ENCODE measurements at places on chromosomes 11 and 22.

GRCh38 chr22:21013657-21014201 lies 1.2 kb upstream of the P2RX6 start:
- no peak for DNase-seq

- DNase-seq: no peak
Observed at GRCh38 chr11:112366012-112366411, 105.4 kb upstream of the PLET1 start.

GRCh38 chr11:33790040-33790439 lies 15.7 kb upstream of the FBXO3 start:
- no peak for DNase-seq

GRCh38 chr22:37274380-37274862 lies 7.9 kb upstream of the CYTH4 start:
- no peak for DNase-seq

- DNase-seq: no peak
Observed at GRCh38 chr11:116461789-116462188, 311.0 kb downstream of the BUD13 start.

DNA sequence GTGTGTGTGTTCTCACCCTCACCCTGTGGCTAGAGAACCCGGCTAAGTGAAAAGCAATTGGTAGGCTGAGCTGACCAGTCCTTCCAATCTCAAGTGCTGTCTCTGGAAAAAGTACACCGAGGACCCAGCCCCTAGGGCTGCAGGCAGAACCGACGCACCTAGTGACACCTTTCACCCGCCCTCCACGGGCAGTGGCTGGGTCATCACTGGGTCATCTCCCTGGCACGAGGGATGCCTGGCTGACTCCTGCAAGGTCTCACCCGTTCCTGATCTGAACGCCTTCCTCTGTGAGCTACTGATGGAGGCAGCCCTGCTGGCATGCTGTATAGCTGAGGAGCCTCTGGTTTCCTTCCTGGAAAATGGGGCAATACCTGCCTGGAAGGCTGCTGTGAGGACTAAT lies 311.5 kb downstream of the NTM start:
- DNase-seq: no peak

DNA sequence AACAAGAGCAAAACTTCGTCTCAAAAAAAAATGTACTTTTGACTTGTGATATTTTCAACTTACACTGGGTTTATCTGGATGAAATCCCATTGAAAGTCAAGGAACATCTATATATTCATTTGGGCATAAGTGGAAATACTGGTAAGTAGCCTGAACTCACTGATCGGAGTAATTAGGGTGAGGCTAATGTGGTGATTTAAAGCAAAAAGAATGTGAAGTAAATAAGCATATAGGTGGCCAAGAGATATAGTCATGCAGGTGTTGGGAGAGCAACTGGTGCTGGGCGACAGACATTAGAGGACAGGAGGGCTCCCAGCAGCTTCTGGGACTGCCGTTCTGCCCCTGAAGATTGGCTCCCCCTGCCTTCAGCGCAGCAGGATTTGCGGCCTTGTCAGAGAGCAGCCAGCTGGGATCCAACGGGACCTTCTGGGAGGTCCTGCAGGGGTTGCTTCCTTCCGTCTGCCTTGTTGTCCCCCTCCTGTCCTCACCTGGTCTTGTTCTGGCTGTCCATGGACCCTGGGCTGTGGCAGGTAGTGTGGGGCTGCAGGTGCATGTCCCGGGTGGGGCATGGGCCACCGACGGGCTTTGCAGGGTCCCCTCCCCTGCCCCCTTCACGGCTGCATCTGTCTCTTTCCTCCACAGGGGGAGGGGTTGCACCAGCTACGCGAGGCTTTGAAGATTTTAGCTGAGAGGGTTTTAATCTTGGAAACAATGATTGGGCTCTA lies 14.1 kb downstream of the RHBDD3 start:
- no peak for DNase-seq

DNA sequence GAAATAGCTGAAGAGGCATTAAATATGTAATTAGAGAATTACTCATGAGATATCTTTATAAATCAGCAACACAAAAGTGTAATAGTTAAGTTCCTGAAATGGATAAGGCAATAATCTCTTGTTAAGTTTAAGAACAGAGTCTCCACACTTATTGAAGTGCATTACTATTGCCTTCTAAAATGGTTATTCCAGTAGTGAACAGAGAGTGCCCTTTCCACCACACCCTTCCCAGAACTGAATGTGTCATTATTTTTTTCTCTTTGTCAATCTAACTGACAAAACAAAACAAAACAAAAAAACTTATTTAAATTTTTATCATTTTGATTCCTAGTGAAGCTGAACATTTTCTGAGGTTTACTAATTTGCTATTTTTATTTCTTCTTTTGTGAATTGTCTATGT lies 9.2 kb upstream of the PRRG4 start:
- no peak for DNase-seq

DNA sequence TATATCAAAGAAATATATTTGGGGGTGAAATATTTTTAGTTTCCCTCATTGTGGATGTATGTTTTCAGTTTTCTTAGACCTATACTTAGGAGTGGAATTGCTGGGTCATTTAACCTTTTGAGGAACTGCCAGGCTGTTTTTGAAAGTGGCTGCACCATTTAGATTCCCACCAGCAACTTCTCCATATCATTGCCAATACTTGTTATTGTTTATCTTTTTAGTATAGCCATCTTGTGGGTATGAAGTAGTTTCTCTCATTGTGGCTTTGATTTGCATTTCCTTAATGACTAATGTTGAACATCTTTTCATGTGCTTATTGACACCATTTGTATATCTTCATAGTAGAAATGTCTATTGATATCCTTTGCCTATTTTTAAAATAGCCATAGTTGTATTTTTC lies 62.1 kb upstream of the B3GNT6 start:
- no peak for DNase-seq

DNA sequence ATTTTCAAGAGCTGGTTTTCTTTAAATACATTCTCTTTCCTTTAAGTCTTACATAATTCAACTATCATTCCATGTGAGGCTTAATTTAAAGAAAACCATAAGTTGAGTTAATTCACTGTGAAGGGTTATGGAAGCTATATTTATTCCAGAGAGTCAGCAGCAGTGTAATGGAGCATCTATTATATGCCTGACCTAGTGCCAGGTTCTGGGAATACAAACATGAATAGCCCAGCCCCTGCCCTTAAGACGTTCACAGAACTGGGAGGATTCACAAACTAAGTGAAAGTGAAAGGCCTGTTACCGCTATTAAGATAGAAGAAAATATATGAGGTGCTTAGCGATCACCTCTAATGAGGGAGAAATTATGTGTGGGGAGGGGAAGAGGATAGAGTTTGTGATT lies 408.9 kb upstream of the CCDC90B start:
- no peak for DNase-seq

GRCh38 chr11:126817096-126817495 lies 183.5 kb downstream of the KIRREL3 start:
- DNase-seq: no peak

GRCh38 chr22:50513175-50513574 lies 5.2 kb downstream of the NCAPH2 start:
- no peak for DNase-seq

GRCh38 chr11:86508604-86509587 lies 134.2 kb downstream of the CCDC81 start:
- no peak for DNase-seq

- DNase-seq: no peak
Observed at GRCh38 chr22:43377548-43377895, 34.3 kb upstream of the MPPED1 start.

GRCh38 chr11:109590782-109591181 lies 168.8 kb downstream of the C11orf87 start:
- no peak for DNase-seq

- no peak for DNase-seq
Observed at GRCh38 chr22:30198152-30198825, 48.3 kb downstream of the LIF start.

DNA sequence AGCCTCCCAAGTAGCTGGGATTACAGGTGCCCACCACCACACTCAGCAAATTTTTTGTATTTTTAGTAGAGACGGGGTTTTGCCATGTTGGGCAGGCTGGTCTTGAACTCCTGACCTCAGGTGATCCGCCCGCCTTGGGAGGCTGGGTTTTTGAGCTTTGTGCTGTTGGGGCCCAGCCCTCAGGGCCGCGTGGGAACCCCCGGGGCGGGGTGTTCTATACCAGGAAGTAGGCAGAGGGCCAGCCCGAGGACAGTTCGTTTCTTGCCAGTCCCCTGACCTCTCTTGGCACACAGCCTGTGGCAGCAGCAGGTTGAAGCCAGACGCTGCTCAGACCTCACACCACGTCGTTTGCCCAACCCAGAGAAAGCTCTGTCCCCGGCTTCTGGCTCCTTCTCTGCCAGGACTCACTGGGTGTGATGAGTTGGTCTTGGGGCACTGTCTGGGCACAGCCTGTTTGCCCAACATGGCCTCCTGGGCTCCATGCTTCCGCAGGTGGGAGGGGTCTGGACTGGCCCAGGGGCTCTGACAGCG lies 24.9 kb upstream of the CHKA start:
- no peak for DNase-seq

- DNase-seq: no peak
Observed at GRCh38 chr11:131077340-131077739, 161.1 kb upstream of the SNX19 start.

- peak; percentile 98 for DNase-seq
Observed at GRCh38 chr11:104096900-104097299, 60.5 kb downstream of the DDI1 start.

DNA sequence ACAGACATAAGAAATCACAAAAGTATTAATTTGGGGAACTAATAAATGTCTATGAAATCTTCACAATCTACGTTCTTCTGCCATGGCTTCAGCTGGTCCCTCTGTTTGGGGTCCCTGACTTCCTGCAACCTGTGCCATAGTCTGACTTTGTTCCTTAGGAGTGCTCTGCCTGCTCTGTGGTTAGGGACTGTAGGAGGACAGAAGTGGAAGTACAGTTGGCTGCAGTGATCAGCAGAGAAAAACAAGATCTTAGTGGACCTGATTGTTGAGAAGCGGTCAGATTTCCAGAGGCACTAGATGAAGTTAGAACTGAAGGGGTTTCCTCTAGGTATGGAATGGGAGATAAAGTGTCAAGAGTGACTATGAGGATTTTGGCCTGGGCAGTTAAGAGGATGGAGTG lies 80.6 kb downstream of the PPP6R3 start:
- DNase-seq: no peak

- DNase-seq: no peak
Observed at GRCh38 chr11:3916962-3917361, 61.5 kb downstream of the STIM1 start.

- DNase-seq: no peak
Observed at GRCh38 chr11:133172349-133172748, 360.0 kb downstream of the OPCML start.

DNA sequence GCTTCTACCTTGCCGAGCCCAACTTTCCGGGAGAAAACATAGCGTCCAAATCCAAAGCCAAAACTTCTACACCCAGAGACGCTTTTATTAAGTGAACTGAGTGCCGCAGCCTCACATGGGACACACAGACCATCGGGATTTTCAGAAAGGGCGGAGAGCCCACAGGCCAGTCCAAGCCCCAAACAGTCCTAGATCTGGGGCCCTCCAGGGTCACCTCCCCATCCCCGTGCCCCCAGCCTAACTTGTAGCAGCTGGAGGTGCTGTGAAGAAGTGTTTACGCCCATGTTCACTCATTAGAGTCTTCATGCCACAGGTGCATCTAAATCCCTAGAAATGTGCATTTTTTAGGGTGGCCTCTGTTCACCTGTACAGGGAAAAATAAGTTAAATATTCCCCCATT lies 14.1 kb upstream of the ADORA2A start:
- no peak for DNase-seq

DNA sequence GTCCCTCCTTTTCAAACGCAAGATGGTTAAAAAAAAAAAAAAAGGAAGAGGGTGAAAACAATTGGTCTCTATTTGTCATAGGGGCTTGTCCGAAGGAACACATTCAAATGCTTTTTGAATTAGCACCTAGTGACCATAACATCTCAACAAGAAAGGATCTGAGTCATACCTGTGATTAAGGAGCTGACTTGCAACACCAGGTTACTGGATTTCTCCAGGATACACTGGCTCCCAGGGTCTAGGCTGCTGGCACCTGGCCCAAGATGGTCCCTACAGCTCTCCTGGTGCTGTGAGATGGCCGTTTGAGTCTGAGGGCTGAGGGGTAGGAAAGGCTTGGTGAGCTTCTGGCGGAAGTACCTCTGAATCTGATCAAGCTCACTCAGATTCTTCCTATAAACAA lies 28.4 kb upstream of the UCP3 start:
- peak; percentile 74 for DNase-seq

DNA sequence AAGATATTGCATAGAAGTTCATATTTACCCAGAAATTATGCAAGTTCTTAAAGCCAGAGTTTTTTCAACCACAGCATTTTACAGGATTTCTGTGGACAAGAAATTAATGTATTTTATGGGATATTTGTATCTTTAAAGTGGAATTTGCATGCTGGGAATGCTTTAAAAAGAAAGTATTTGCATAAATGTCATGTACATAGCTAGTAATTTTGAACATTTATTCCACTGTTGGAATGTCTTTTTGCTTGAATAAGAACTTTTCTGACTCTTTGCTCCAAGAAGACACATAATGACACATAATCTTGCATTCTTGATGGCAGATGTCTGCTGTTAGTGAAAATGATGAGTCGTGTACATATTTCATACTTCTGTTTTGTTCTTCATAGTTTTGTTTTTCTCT lies 66.6 kb downstream of the ATXN10 start:
- peak; percentile 42 for DNase-seq

GRCh38 chr11:11860103-11860979 lies 18.6 kb downstream of the USP47 start:
- DNase-seq: peak; percentile 94

DNA sequence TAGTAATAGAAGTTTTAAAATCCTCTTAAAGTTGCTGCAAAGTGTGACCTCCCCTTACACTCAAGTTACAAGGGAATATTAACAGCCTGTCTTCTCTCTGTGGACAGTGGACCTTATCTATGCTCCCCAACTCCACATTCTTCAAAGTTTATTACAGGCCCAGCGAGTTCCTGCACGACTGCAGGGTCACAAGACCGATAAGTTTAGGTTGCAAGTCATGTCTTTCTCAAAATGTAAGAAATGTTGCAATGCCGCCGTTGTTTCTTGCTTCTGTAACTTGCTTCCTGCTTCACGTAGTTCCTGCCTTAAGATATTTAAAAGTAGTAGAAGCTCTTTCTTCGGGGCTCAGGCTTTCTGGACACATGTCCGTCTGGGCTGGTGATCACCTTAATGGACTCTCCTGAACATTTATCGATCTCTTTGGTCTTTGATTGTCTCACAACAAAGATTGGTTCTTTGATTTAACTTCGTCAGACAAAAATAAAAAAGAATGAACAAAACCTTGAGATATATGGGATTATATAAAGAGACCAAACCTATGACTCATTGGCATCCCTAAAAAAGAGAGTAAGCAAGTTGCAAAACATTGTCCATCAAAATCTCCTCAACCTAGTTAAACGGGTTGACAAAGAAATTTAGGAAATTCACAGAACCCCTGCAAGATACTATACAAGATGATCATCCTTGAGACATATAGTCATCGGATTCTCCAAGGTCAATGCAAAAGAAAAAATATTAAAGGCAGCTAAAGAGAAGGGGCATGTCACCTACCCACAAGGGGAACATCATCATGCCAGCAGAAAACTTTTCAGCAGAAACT lies 45.4 kb upstream of the GLYAT start:
- DNase-seq: no peak

Measured in amniotic epithelial cell (primary cell).